Activated naive CD4-positive, alpha-beta T cell treated with anti-CD3 and anti-CD28 coated beads, Interleukin-2, amount 10 ng/mL, durations not matched to agents 7 days and 5 days (primary cell): ENCODE measurements at places on chromosomes 3 and 15.

DNA sequence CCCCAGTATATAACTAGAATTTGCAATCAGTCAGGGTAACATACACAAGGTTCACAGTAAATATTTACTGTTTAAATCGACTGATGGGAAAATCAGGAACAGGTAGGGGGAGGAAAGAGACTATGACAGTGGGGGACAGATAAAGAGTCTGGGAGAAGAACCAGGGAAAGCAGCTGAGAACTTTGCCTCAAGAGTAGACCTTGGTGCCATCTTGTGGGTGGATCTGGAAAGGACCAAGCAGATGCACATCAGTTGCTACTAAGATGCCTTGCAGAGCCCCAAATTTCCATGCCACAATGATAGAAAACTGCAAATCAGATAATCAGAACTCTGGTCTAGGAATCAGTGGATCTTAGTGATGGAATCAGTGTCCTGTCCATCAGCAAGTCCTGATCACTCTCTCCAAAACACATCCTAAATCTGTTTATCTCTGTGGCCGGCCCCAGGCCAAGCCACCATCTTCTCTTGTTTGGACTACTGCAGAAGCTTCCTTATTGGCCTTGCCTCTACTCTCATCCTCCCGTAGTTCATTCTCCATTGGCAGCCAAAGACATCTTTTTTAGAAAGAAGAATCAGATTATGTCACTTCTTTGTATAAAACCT, 62.7 kb downstream of the PDE8A start:
- DNase-seq = peak; percentile 64

- no peak for DNase-seq
Measured at GRCh38 chr15:62758952-62759349, 283.6 kb upstream of the TPM1 start.

GRCh38 chr15:29471757-29472156, 202.1 kb upstream of the NSMCE3 start:
- no peak for DNase-seq

- DNase-seq = no peak
Measured at GRCh38 chr3:131421301-131421700, 39.7 kb downstream of the NUDT16 start.

DNA sequence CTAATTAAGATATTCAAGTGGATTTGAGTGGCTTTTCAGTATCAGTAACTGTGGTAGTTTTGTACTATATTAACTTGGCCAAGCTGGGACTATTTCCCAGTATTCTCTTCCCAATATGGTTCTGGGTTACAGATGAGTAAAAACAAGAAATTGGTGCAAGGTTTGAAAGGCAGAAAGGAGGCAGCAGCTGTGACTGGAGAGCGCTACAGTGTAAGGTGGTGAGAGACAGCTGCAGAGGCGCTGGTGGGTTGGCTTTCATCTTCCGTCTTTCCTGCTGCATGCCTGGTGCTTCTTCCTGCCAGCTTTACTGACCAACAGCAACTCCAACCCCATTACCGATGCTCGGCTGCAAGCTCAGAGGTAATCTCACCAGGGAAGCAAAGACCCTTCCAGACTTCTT, 9.8 kb downstream of the DPH3 start:
- no peak for DNase-seq

DNA sequence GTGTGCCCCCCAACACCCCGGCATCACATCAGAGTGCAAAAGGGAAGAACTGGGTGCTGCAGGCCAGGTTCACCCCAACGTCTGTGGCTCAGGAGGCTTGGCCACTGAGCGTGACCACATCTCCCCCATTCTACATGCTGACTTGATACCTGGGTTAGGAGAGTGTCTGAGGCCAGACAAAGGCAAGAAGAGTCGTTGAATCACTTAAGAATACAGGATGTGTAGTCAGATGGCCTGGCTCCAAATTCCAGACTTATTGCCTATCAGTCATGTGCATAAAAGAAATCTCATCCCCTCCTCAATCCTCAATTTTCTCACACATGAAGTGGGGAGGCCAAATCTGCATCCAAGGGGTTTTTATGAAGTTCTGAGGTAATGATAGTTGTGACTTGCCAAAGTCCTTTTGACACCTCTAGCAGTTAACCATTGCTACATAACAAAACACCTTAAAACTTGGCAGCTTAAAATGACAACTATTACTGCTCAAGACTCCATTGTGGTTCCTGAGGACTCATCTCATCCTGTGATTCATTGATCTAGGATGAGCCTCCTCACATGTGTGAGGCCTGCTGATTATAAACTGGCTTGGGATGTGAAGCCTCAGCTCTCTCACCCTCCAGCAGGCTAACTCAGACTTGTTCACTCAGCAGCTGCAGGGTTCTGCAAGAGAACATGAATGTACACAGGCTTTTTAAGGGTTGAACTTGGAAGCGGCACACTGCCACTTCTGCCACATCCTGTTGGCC, 138.8 kb upstream of the TLE3 start:
- no peak for DNase-seq

GRCh38 chr3:136602818-136603217, 149.4 kb downstream of the STAG1 start:
- DNase-seq = no peak

- DNase-seq = peak; percentile 25
Measured at GRCh38 chr15:70308011-70308734, 210.5 kb upstream of the TLE3 start.

GRCh38 chr3:187040516-187041361, 98.6 kb downstream of the RPL39L start:
- no peak for DNase-seq

- no peak for DNase-seq
Measured at GRCh38 chr3:149233323-149233722, 11.7 kb upstream of the CP start.

- peak; percentile 87 for DNase-seq
Measured at GRCh38 chr15:55289746-55290527, at the start of gene RAB27A. Gene RAB27A (minus strand): TSS chr15:55289813. CDS start chr15:55234934, 54,879 bp downstream.

DNA sequence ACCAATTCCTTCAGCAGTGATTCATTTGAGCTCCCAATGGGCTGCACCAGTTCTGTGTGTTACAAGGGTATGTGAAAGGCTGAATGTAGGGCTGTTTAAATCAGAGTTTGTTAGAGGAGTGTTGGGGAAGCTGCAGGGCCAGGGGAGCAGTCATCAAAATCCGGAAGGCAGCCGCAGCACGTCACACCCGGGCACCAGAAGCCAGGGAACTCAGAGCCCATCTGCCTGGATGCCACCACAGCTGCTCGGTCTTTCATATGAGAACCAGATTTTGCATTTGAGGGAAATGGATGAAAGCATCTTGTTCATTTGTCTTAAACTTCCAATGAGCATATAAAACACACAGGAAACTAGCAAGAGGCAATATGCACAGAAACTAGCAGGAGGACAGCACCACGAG, 24.2 kb upstream of the NEO1 start:
- DNase-seq = no peak

GRCh38 chr3:158846803-158847451, 45.1 kb downstream of the MFSD1 start:
- DNase-seq = no peak

- no peak for DNase-seq
Measured at GRCh38 chr3:16864610-16865313, 20.0 kb upstream of the PLCL2 start.

DNA sequence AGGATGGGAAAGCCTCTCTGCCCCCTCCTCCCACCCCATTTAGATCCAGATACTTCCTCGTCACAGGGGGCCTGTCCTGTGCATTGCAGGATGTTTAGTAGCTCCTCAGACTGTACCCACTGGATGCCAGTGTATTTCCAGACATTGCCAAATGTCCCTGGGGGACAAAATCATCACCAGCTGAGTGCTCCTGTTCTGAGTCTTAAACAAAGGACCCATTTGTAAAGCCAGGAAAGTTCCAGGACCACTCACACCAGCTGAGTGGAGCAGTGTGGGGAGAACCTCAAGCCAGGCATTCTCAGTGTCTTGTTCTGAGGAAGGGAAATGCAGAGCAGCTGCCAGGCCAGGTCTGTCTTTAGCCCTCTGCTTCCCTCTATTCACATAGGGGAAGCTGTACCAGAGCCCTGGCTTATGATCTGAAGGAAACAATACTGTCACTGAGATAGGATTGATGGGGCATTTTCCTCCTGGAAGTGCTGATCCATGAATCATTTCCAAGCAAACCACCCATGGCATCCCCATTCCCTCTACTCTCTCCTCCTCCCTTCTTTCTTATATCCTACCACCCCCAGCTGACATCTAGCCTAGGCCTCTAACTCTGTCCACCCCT, 67.4 kb upstream of the MEX3B start:
- DNase-seq = no peak

DNA sequence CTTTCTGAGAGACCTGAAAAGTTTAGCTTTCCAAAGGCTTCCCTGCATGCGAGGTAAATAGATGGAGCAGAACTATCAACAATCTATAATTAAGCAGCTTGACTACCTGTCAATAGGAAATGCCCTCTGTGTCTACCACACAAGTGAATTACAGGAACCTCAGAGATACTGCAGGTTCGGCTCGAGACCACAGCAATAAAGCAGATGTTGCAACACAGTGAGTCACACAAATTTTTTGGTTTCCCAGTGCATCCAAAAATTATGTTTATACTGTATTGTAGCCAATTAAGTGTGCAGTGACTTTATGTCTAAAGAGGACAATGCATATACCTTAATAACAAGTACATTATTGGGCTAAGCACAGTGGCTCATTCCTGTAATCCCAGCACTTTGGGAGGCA, 252.0 kb downstream of the UBE2E2 start:
- no peak for DNase-seq

- DNase-seq = no peak
Measured at GRCh38 chr3:67995206-67995605, 340.8 kb upstream of the SUCLG2 start.

GRCh38 chr3:56761023-56761422, 40.7 kb downstream of the ARHGEF3 start:
- DNase-seq = no peak

DNA sequence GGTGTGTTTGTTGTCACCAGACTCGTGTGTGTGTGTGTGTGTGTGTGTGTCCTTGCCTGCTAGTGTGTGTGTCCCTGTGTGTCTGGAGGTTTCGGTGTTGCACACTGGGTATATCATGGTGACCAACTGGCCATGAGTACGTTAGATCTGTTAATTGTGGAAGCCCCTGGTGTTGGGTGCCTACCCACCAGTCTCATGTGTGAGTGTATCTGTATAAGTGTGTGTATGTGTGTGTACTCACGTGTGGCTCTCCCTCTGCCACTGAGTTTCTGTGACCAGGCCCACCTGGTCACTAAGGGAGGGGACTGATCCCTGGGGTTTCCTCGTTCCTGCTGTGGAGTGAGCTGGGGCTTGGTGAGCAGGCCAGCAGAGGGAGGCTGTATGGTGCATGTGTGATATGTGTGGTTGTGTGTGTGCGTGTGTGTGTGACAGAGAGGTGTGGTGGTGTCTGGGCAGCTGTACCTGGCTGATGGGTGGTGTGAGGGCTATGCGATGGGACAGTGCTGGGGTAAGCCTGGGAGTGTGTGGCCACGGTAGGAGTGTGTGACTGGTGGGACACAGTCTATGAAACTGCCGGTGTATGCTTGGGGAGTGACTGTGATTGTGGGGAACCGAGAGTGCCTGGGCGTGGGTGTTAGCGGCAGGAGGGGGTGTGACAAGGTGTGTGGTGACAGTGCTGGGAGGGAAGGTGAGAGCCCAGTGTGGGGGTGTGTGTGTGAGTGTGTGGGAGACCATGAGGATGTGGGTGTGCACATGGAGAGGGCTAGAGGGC, 1.8 kb downstream of the PRKCD start:
- peak; percentile 61 for DNase-seq

GRCh38 chr3:127016043-127016343, 33.1 kb downstream of the PLXNA1 start:
- DNase-seq = no peak

DNA sequence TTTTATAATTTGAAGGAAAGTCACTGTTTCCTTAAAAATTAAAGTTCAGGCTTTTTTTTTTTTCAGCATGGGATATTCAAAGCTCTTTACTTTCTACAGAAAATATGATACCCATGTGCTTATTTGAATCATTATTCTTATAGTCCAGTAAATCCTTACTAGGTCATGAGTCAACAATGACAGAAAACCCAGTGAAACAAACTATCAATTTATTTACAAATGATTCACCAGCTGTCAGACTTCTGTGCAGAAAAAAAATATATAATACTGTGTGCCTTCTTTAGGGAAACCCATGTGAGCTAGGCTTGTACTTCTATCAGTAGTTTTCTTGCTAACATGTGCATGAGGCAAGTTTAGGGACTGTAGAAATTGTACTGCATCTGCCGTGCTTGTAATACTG, 1.2 kb downstream of the ACP3 start:
- no peak for DNase-seq

GRCh38 chr3:13209634-13209997, 136.4 kb upstream of the IQSEC1 start:
- no peak for DNase-seq

- no peak for DNase-seq
Measured at GRCh38 chr15:51359981-51360380, 18.5 kb downstream of the GLDN start.

- peak; percentile 67 for DNase-seq
Measured at GRCh38 chr15:75836959-75837334, 6.3 kb upstream of the UBE2Q2 start.

DNA sequence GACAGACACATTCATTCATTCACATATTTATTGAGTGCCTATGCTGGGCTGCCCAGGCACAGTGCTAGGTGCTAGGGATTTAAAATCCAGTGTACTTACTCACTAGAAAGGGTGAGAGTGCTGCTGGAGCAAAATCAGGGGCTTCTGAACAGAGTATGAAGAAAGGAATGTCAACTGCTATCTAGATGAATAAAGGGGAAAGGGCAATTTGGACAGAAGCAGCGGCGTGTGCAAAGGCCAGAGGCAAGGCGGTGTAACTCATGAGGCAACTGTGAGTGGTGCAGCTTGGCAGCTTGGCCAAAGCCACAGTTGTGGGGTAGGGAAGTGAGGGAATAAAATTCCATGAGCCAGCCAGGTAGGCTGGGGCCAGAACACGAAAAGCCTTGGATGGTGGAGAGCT, 76.7 kb downstream of the RAD18 start:
- DNase-seq = no peak

GRCh38 chr3:99699841-99700240, 61.4 kb downstream of the COL8A1 start:
- no peak for DNase-seq

- DNase-seq = peak; percentile 41
Measured at GRCh38 chr3:71305231-71306206, 278.0 kb downstream of the FOXP1 start.

DNA sequence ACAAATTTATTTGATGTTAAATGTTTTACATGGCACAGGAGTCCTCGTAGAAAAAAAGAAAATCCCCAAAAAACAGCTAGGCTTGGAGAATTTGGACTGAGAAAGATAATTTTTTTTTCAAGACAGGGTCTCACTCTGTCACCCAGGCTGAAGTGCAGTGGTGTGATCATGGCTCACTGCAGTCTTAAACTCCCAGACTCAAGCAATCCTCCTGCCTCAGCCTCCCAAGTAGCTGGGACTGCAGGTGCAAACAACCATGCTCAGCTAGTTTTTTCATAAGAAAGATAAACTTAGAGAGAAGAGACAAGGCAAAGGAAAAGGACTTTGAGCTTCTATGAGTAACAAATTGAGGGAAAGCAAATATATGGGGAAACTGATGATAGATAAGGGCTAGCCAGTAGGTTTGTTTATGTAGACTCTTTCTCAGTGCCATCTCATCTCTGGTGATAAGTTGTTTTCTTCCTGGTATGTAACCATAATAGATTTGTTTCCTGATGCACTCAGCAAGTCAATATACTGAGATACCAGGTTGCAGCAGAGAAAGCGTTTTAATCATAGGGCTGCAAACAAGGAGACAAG, 13.1 kb upstream of the TRMT10C start:
- no peak for DNase-seq

- DNase-seq = no peak
Measured at GRCh38 chr15:89749054-89749453, 2.0 kb downstream of the MESP1 start.
